Aorta (tissue), 5 donors: ENCODE measurements at places on chromosomes 4 and X. TPM values are rescaled to one million over a fixed set of nuclear protein-coding genes. Genes with fewer than 3 reads are reported as not detected.
A peak's percentile ranks its signal among the peaks of the same experiment; 100 is the strongest.

DNA sequence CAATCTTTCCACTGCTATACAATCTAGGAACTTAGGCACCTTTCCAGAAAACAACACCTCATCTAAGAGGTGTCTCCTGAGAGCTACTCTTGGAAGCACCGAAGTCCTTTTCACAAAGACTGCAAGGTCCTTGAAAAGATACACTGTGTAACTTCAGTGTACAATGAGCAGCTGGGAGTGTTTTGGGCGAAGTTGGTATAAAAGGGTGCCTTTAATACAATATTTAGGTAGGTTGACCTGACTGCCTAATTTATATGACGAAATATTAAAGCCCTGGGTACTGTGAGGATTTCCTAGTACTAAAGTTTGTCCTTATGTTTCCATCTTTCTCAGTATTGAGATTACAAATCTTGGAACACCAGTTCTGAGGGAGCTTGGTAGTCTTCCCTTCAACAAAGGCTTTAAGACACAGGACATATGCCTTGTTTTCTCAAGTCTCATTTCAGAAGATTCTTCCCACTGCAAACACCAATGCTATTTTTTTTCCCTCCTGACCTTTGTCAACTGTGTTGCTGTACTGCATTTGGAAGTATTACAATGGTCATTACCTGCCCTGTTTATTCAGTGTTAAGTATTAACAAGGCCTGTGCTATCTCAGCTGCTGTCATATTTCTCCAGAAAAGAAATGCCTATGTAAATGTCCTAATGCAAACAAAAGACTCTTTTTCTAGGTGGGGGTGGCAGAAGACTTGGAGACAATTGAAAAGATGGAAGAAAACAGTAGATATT lies 134.2 kb downstream of the MAML3 start:
- no peak for DNase-seq

IQCM gene
- not detected for total RNA-seq

GNRHR gene
- total RNA-seq = not detected

- peak; percentile 58 for DNase-seq
Observed at GRCh38 chr4:8081171-8081570, 77.4 kb downstream of the ABLIM2 start.

IDS gene
- total RNA-seq = 131 TPM

NOX1 gene
- total RNA-seq = not detected

GRCh38 chr4:38193236-38193863 lies 233.2 kb downstream of the PTTG2 start:
- no peak for DNase-seq

ADGRG2 gene
- total RNA-seq = 1.7 TPM

PLK4 gene
- total RNA-seq = 0.96 TPM

REELD1 gene
- total RNA-seq = 0.63 TPM

SLC10A4 gene
- not detected for total RNA-seq

GRCh38 chr4:2570551-2571222 lies 34.2 kb downstream of the FAM193A start:
- no peak for DNase-seq

DNA sequence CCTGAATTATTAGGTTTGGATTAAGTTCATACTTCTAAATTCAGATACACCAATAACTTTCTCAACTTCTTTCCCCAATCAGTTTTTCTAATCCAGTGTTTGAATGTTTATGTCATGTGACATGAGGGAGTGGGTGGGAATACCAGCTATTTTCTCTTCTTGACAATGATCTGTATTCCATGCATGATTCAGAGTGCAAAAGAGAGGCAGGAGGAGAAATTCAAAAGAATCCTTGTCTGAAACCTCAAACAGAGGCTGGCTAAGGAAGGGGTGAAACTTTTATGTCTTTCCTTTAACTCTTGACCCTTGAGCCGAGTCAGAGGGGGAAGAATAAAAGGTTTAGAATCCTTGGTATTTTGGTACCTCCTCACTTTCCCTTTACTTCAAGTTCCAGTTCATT lies 544.7 kb downstream of the SPRY1 start:
- DNase-seq = no peak

DNA sequence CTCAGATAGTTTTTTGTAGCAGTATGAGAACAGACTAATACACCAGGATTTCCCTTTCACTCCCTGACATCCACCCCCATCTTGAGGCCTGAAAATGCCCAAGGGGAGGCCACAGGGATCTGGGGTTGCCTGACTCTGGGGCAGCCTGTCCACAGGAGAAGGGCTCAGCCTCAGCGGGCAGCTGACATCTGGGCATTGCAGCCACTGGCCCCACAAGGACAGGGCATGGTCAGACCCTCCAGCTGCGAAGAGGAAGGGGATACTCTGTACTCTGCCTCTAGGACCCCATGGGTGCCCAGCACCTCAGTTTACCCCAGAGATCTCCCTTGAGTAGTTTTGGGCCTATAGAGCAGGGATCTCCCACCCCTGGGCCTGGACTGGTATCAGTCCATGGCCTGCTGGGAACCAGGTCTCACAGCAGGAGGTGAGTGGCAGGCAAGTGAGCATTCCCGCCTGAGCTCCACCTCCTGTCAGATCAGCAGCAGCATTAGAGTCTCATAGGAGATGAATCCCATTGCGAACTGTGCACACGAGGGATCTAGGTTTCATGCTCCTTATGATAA lies 138.9 kb downstream of the HMX1 start:
- DNase-seq = no peak

TSPAN5 gene
- total RNA-seq = 8.7 TPM

DNA sequence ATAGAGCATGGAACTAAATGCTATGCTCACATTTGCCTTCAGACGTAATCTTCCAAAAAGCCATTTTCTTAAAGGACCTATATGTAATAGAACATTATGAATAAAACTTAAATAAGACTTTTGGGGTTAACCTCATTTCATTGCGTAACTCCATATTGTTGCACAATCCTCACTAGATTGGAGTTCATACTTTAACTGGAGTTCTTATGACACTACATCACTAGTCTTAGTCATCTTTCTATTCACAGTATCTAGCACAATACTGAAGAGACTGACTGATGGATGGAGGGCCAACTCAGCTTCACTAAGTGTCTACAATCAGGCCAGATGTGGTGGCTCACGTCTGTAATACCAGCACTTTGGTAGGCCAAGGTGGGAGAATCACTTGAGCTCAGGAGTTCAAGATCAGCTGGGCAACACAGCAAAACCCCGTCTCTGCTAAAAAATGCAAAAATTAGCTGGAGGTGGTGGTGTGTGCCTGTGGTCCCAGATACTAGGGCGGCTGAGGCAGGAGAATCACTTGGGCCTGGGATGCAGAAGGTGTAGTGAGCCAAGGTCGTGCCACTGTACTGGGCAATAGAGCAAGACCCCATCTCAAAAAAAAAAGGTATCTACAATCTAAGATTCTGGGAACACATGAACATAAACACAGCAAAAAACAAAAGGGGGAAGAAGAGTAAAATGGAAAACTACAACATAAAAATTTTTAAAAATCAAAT lies 80.8 kb upstream of the MAB21L2 start:
- no peak for DNase-seq

GRCh38 chr4:125773931-125774330 lies 459.2 kb downstream of the FAT4 start:
- no peak for DNase-seq

DNA sequence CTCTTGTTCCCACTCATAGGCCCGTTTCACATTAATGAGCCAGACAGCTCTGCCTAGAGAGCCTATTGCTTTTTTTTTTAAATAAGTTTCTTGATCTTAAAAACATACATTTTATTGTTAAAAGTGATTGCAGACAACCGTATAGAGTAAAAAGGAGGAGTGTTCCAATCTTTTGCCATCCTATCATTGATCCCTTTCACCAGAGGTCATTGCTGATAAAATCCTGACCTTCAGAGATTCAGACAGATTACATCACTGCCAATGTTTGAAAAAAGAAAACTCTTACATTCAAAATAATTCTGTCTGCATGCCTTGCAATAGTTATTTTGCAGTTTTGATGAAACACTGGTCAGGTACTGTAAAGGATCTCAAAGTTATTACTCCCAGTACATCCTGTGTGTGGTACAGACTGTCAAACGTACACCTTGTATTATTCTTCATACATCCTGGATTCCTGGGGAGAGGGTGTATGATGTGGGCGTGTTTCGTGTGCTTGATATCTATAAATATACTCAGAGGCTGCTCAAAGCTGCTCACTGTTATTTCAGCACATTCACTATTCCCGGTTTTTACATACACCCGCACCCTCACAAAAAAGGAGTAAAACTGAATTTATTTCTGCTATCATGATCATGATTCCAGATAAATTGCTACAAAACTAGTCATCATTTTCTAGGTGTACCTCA lies 15.4 kb upstream of the KLHL2 start:
- DNase-seq = no peak

- no peak for DNase-seq
Observed at GRCh38 chr4:26161030-26161824, 159.6 kb upstream of the RBPJ start.

GRCh38 chrX:65407157-65407626 lies 127.4 kb downstream of the LAS1L start:
- DNase-seq = no peak

XK gene
- 0.93 TPM for total RNA-seq

DNA sequence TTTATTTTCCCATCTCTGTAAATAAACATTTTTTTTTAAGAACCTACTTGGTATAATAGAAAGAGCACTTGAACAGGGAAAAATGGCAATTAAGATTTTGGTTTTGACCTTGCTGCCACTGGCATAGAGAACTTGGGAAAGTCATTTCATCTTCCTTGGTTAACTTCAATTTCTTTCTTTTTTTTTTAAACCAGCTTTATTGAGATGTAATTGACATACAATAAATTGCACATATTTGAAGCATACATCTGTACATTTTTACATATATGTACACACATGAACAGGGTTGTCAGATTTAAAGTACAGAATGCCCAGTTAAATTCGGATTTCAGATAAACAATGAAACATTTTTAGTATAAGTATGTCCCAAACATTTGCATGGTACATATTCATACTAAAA lies 103.0 kb upstream of the RAPGEF2 start:
- no peak for DNase-seq

GRCh38 chrX:110133735-110134370 lies 130.9 kb downstream of the TMEM164 start:
- DNase-seq = no peak

EFHC2 gene
- total RNA-seq = 0.84 TPM

DNA sequence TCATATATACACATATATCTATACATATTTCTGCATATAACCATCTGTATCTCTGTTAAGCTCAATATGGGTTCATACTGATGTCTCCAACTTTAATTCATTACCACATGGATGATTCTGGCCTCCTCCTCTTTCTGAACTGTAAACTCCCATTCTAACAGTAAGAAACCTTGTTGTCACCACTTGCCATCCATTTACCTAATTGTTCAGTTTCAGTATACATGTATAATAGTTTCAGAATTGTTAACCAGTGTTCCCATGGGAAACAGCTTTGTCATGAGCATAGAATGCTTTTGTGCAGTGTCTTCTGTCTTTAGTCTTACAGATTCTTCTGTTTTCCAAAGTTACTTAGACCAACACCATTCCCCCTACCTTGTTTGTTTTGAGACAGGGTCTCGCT lies 35.9 kb downstream of the SLC9A6 start:
- no peak for DNase-seq

DNA sequence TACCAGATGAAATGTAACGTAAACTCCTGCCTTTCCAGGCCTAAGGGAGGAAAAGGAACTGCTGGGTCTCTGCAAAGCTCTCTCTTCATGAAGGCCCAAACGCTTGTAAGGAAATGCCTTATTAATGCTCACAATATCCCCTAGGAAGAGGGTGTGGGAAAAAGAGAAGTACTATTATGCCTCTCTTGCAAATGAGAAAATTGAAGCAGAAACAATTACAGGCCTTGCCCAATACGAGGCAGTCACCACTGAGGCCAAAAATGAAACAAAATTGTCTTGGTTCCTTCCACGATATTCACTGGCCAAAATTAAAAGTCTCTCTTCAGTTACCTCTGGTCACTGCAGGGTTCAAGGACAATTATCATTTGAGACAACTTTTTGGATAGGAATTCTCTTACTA lies 3.2 kb downstream of the SCARB2 start:
- DNase-seq = no peak

DNA sequence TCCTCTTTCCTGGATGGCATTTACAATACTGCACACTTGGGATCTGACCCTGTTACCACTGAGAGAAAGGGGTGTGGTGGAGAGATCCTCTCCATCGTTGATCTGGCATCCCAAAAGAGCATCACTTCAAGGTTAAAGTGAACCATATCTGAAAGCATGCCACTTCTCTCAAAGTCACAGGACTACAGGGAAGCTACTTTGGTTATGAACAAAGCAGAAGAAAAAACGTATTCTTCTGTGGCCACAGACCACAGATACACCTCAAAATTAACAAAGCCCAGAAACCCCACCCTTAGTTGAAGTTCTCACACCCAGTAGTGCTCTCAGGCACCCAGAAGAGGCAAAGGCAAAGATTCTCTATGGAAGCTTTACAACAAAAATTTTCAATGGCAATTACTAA lies 108.3 kb downstream of the JADE1 start:
- no peak for DNase-seq
